ENCODE measurements at places on chromosomes 7 and 10.
A peak's percentile ranks its signal among the peaks of the same experiment; 100 is the strongest.

DNA sequence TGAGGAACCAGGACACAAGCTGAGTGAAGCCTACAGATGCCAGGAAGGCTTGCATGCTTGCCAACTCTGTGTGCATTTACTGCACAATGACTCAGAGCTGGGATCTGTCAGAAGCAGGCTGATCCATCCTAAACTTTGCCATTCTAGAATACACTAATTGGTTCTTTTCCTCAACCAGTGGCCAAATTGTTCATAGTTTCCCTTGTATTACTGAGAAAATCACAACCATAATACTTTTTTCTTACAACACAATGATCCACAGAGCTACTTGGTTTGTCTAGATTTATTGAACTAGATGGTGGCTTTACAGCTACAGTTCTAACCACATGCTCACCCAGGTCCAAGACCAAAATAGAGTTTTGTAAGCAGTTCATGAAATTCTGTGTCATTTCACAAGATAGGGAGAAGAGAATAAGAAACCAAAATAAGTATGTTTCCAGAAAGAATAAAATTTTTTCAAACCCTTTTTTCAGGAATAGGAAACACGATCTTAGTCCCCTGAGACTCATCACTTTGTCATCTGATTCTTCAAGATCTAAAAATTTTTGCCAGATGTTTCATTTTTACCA is 21.0 kb upstream of the LRRC17 start:
- DNase-seq = no peak

DNA sequence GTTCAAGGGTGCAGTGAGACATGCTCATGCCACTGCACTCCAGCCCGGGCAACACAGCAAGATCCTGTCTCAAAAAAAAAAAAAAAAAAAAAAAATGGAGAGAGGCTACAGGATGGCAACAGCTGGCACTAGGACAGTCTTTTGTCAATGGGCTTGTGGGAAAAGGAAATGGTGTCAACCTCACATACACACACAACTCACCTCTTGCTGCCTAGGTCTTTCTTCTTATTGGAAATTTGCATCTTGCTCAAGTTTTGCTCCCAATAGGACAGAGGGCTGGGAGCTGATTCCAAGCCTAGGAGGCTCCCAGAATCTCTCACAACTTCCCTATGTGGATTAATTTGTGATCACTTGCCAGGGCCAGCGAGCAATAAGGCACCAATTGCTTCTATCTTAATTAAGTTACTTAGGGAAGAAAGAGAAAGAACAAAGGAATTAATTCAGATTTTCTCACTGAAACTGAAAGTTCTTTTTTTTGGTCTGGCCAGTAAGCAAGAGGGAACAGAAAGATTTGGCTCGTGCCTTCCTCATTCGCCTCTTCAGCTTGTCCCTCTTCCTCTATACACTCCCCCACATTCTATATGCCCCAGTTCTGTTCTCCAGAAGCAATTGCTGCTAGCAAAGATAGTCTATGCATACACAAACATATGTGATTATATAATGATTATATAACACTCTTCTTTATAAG is 33.8 kb downstream of the MAP3K8 start:
- DNase-seq = no peak

- no peak for DNase-seq
Measured at GRCh38 chr7:47827351-47827756, 120.9 kb downstream of the PKD1L1 start.

DNA sequence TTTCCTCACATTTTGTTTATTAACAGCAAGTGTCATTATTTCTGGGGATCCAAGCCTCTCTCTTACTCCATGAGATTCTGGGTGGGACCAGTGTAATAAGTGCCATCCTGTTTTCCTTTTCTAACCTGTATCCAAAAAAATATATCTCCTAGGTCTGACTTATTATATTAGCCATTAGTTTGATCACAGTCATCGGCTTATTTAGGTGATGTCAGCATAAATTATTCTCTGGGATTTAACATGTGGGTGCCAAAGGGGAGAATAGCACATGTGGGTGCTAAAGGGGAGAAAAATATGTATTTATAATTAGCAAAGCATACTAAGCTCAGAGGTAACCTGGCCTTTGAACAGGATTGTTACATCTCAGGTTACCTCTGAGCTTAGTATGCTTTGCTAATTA is 293.8 kb upstream of the SEMA3D start:
- DNase-seq = no peak

DNA sequence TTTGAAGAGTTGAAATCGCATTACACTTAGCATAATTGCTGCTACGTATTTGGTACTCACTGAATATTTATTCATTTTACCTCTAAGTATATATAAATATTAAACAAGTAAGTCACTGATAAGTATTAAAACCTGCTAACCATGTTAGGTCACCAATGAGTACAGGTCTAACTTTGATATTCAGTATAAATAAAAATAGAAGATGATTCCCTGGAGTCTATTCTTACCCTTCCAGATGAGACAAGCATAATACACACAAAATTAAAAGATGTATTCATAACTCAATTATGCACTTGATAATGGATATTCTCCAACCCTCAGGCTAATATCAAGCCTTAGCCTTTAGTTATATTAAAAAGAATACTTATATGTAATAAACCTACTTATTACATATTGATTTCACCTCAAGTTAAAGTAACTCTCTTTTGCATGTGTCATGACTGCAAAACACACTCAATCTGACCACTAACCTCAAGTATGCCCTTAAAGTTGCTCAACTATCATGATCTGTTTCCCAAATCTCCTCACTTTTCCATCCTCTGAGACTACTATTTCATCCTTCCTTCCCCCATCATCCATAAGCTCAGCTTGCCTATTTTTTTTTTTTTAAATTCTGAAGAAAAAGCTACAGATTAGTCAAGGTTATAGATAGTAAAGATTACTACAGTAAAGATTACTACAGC is 46.8 kb downstream of the IPMK start:
- DNase-seq = no peak

GRCh38 chr10:12018438-12019282 is 23.9 kb downstream of the UPF2 start:
- no peak for DNase-seq

DNA sequence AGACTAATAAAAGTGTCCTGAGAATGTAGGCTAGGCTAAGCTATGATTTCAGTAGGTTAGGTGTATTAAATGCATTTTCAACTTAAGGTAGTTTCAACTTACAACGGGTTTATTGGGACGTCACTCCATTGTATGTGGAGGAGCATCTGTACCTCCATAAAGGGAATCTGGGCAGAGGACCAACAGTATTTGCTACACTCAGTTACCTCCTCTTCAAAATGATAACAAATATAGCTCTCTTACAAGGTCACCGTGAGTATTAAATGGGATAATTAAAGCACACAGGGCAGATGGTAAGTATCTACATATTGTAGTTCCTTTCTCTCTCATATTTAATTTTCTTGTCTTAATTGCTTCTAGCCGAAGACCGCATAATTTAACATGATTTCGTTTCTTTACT is 59.0 kb upstream of the FGL2 start:
- DNase-seq = no peak

- no peak for DNase-seq
Measured at GRCh38 chr10:34549001-34549400, 266.1 kb downstream of the PARD3 start.

DNA sequence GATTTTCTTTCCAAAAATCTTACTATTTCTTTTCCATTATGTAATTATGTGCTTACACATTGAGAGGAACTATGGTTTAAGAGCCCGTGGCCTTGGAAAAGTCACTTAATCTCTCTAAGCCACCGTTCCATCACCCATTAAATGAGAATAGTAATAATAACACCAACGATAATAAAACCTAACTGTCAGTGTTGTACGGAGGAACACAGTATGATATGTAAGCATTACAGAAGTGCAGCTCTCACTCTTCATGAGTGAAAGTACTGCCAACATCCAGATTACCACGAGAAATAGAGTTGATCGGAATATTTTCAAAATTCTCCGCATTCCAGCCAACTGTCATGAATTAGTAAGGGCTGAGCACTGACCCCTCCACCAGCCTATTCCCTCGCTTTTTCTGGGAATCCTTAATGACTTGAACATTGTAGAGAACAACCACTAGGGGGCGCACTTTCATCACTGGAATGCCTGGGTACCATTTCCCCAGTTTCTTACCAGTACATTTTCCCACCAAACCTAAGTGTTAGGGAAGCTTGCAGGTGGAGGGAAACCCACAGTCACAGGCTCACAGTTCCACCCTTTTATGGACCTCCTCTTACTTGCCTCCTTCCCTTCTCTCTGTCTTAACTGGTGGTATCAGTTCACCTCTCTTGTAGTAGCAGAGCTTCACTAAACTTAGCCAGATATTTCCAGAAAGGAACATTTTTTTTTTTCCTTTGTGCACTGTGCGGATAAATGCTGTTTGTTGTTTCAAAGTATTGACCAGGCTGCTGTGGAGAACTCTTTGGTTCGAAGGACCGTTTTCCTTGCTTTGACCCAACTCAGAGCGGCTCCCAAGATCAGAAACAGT is 27.8 kb downstream of the NKX2-3 start:
- DNase-seq = no peak

- no peak for DNase-seq
Measured at GRCh38 chr7:150719436-150719835, 3.0 kb downstream of the GIMAP1 start.

GRCh38 chr10:30775779-30776591 is 146.4 kb upstream of the LYZL2 start:
- no peak for DNase-seq

- no peak for DNase-seq
Measured at GRCh38 chr10:122132882-122133565, 138.1 kb upstream of the BTBD16 start.

DNA sequence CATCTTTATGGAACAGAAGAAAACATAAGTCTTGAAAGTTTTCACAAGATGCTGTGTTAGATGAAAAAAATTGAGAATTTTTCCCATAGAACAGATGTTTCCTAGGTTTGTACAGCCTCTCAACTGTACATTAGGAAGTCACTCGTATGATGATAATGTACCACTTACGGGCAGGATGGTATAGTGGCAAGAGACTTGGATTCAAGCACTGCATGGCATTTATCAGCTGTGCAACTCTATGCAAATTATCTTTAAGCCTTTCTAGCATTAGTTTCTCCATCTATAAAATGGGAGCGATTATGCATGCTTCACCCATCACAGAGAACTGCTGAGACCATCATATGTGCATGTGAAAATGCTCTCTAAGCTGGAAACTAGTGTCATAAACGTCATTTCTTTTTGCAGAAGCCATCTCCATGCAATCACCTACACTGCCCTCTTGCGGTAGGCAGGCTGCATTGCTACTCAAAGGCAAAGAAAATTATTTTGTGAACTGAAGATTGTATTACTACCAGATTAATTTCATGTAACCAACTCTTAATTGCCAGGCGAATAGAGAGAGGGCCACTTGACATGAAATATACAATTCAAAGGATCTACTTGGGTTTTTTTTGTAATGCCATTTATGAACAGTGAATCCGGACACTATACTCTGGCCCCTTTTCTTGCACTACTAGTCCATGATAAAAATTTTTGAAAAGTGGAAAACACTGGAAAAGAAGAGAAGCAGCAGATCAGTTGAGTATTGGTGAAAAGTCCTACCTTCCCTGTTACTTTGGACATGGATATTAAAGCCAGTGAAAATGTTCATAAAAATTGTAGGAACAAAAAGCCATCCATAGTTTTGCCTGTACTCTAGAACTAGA is 102.3 kb downstream of the JAZF1 start:
- peak; percentile 42 for DNase-seq

DNA sequence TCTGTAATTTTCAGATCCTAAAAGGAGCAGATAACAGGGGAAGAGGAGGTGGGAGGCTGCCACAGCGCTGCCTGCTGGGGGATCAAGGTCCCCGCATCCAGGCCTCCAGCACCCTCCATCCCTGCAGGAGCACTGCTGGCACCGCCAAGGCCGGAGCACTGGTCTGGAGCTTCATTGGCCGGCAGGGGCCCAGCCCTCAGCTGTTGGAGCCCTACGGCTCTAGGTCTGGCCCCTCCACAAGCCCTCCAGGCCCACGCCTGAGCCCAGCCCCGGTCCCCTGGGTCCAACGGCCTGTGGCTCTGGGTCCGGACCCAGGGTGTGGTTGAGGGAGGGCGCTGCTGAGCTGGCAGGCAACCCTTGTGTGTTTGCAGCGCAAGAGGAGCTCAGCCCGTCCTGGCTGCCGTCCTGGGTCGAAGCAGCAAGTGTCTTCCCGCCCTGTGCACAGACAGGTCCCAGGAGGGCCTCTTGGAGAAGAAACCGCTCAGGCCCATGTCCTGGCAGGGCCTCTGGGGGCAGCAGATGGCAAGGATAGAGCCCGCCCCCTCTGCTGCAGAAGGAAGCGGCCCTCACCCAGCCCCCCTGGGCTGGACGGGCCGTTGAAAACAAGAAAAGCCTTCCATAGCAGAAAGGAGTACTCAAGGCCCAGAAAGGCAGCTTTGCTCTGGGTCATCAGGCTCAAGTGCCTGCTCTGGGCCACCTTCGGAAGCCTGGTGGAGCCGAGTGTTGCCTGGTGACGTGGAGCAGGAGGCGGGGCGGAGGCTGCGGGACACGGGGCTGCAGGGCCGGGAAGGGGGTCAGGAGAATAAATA is 54.3 kb upstream of the TNRC18 start:
- DNase-seq = no peak

DNA sequence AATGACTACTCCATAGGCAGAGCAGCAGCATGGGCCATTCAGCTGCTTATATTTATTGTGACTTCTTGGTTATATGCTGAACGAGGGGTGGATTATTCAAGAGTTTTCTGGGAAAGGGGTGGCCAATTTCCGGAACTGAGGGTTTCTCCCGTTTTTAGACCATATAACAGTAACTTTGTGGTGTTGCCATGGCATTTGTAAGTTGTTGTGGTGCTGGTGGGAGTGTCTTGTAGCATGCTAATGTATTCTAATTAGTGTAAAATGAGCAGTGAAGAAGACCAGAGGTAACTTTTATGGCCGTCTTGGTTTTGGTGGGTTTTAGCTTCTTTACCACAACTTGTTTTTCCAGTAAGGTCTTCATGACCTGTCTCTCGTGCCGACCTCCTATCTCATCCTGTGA is 139.6 kb downstream of the KLF6 start:
- DNase-seq = no peak

DNA sequence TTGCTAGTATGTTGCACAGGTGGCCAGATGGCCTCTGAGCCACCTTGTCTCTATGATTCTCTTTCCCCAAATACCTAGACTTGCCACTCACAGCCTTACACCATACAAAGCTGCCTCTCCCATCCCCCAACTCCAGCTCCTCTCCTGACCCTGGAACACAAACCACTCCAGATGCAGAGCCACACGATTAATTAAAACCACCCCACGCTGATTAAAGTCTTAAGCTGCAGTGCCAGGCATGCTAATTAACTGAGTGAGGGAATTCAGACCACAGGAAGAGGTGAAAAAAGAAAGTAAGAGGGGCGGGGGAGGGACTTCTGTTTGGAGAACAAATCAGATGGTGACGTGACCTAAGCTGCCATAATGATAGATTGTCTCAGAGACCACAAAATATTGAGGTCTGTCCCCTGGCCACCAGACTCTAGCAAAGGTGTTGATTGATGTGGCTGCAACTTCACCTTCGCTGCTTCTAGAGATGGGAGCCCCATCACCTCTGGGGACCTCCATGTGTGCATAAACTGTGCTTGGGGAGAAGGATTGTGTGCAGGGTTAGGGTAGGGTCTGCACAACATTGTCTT is 331.3 kb downstream of the PLXNA4 start:
- DNase-seq = no peak

DNA sequence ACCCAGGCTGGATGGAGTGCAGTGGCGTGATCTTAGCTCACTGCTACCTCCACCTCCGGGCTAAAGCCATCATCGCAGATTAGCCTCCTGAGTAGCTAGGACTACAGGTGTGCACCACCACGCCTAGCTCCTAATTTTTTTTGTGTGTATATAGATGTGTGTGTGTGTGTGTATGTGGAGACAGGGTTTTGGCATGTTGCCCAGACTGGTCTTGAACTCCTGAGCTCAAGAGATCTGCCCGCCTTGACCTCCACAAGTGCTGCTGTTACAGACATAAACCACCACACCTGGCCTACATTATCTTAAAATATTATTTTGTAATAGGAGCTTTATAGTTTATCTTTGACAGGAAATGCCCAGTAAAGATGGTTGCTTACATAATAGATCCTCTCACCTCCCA is 25.0 kb downstream of the FOXP2 start:
- no peak for DNase-seq

All from stimulated activated CD4-positive, alpha-beta T cell treated with anti-CD3 and anti-CD28 coated beads, Interleukin-4, amount 100 ng/mL, for 1 hour (primary cell).